ENCODE measurements at places on chromosomes 5 and 9.

DNA sequence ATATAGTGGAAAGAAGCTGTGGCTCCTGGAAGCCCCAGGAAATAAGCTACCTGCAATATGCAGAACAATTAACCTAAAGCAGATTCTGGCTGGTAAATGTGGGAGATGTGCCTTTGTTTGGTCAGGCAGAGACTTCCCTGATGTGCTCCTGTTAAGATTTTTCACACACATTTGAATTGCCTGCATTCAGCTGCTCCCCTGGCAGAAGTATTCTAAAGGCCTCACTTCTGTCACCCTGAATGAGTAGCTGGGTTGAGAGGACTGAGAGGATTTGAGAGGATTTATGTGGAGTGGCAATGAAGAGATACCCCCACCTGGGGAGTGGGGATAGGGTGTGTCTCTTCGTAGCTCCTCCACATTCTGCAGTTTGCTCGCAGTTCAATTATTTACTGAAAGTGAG, 130.5 kb downstream of the ST8SIA4 start:
- peaks cover 4% of the 10 kb centered on the region for H3K4me1 ChIP-seq
- no peaks in the 10 kb centered on the region for H3K36me3 ChIP-seq
- H3K27me3 ChIP-seq, result no peaks in the 10 kb centered on the region
- DNase-seq, result no peak
- H3K27ac ChIP-seq, result no peak overlapping the region
- no peak overlapping the region for H3K4me3 ChIP-seq

GRCh38 chr5:110956280-110956912, 115.1 kb upstream of the TSLP start:
- DNase-seq, result no peak
- H3K27me3 ChIP-seq, result no peaks in the 10 kb centered on the region
- H3K4me1 ChIP-seq, result no peaks in the 10 kb centered on the region
- H3K4me3 ChIP-seq, result no peak overlapping the region

DNA sequence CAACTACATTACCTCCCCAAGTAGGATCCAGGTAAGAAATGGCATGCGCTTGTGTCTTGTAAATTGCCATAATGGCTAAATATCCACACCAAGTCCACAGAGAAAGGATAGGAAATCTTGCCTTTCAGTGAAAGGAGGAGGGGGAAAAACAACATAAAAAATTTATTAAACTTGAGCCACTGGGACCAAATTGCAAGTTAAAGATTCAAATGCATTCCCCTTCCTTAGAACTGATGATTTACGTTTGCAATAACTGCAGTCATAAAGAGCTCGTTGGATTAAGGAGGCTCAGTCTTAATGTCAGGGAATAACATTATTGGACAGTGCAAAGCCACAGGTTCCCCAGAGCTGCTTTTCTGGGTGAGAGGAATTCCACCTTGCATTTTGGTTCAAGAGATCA, 92.6 kb upstream of the SARDH start:
- no peaks in the 10 kb centered on the region for H3K27me3 ChIP-seq
- no peaks in the 10 kb centered on the region for H3K36me3 ChIP-seq
- no peak for DNase-seq

- no peak overlapping the region for H3K27ac ChIP-seq
- H3K27me3 ChIP-seq, result no peaks in the 10 kb centered on the region
- no peaks in the 10 kb centered on the region for H3K36me3 ChIP-seq
These were observed 20.2 kb downstream of the GRAMD2B start for GRCh38 chr5:126443374-126443851.

DNA sequence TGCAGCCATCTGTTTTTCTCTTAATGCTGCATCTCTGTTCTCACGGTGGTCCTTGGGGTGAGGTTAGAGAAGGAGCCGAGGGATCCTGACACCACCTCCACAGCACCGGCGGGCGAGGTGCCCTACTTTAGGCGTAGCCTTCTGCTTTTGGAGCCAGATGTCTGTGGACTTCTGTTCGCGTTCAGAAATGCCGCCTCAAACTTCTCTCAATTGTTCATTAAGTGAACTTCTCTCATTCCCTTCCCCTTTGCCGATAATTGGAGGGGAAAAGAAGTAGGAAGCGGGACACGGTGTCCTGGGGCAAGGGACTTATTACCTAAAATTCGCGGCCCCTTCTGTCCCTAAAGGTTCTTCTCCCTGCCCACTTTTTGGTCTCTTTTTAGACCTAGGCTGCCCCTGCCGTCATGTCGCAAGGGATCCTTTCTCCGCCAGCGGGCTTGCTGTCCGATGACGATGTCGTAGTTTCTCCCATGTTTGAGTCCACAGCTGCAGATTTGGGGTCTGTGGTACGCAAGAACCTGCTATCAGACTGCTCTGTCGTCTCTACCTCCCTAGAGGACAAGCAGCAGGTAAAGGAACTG, 455 bp downstream of the KIF20A start:
- peak overlapping the region; percentile 80 for H3K4me3 ChIP-seq
- DNase-seq, result no peak
- no peak overlapping the region for H3K27ac ChIP-seq

- no peak overlapping the region for H3K27ac ChIP-seq
- no peaks in the 10 kb centered on the region for H3K27me3 ChIP-seq
- H3K36me3 ChIP-seq, result no peaks in the 10 kb centered on the region
- no peak for DNase-seq
- no peak overlapping the region for H3K4me3 ChIP-seq
- no peaks in the 10 kb centered on the region for H3K4me1 ChIP-seq
These were observed 191.3 kb upstream of the NREP start for GRCh38 chr5:111948092-111948841.

DNA sequence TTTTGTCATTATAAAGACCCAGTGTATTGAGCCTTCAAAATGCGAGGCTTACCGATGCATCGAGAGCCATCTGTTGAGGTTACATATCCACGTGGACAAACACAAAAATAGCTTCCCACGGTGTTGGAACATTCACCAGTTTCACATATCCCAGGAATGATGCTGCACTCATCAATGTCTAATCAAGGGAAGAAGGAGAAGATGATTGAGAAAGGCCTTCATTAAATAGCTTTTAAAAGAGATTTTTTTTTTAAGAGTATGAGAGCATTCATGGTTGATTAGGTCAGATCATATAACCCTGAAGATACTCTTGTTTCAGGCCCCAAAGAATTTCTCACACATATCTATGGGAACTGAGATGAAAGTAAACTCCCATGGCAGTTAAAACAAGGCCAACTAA, 129.4 kb downstream of the FBN2 start:
- H3K4me3 ChIP-seq, result no peak overlapping the region
- H3K4me1 ChIP-seq, result no peaks in the 10 kb centered on the region
- no peaks in the 10 kb centered on the region for H3K27me3 ChIP-seq
- no peak for DNase-seq
- H3K36me3 ChIP-seq, result no peaks in the 10 kb centered on the region

- H3K4me3 ChIP-seq, result no peak overlapping the region
- no peak for DNase-seq
- H3K27me3 ChIP-seq, result no peaks in the 10 kb centered on the region
- H3K27ac ChIP-seq, result no peak overlapping the region
These were observed 30.4 kb upstream of the SLIT3 start for GRCh38 chr5:169331292-169331852.

DNA sequence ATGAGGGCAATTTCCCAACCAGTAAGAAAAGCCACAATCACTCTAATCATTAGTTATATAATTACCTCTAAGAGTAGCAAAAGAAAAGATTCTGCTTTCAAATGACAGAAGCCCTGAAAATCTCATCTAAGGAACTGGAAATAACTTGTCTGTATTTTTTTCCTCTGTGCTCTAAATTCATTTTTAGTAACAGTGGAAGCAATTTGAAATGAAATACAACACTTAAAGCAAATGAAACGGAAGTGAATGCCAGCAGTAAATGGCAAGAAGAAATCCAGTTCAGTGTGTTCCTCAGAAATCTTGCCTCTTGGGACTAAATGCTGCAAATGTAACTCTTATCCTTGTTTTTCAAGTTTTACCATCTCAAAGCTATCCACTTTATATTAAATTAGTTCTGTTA, 294.9 kb downstream of the TAF11L14 start:
- no peaks in the 10 kb centered on the region for H3K27me3 ChIP-seq
- H3K4me3 ChIP-seq, result no peak overlapping the region
- no peaks in the 10 kb centered on the region for H3K36me3 ChIP-seq
- H3K27ac ChIP-seq, result no peak overlapping the region

DNA sequence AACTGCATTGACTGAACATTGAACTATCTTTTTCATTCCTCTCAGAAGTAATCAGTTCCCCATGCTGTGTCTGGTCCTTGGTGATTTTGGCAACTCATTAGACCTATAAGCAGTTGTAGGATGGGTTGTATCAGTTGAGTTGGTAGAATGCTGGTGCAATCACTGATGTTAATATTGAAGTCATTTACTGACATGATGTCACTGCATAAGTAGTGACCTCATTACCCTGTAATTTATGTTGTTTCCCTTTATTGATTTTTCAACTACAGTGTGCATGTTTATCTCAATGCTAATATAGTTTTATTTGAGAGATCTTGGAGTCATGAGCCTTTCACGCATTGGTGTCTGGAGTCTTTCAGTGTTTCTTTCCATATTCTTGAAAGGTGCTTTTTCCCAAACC, 275.0 kb downstream of the SPATA31D1 start:
- no peak overlapping the region for H3K4me3 ChIP-seq
- no peak for DNase-seq
- H3K4me1 ChIP-seq, result no peaks in the 10 kb centered on the region
- no peaks in the 10 kb centered on the region for H3K27me3 ChIP-seq
- H3K27ac ChIP-seq, result no peak overlapping the region

GRCh38 chr5:52707616-52708015, 80.1 kb upstream of the ITGA1 start:
- no peaks in the 10 kb centered on the region for H3K27me3 ChIP-seq
- H3K27ac ChIP-seq, result no peak overlapping the region
- H3K4me1 ChIP-seq, result peaks cover 52% of the 10 kb centered on the region

- H3K4me1 ChIP-seq, result peaks cover 13% of the 10 kb centered on the region
- H3K27ac ChIP-seq, result no peak overlapping the region
These were observed 56.7 kb downstream of the ARHGAP26 start for GRCh38 chr5:142826741-142827492.

GRCh38 chr5:119275601-119276173, 80.1 kb upstream of the TNFAIP8 start:
- H3K27me3 ChIP-seq, result no peaks in the 10 kb centered on the region
- no peak for DNase-seq
- H3K4me3 ChIP-seq, result no peak overlapping the region

DNA sequence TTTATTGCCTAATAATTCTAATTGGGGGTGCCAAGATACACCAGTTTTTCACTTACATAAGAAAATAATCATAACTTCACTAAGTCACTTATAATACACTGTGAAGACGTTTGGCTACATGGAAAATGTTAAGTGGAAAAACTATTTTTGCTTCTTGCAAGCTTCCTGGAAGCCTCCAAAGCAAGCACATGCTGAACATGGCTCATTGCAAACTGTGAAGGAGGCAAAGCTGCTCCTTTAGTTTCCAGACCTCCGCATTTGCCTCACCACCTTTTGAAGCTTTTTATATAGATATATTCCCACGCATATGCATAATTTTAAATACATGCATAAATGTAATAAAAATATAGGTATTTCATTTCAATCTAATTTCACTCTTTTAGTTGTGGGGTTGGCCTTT, 285.6 kb upstream of the PRDM9 start:
- H3K4me3 ChIP-seq, result no peak overlapping the region
- no peak overlapping the region for H3K27ac ChIP-seq
- DNase-seq, result no peak
- no peaks in the 10 kb centered on the region for H3K4me1 ChIP-seq
- H3K36me3 ChIP-seq, result no peaks in the 10 kb centered on the region
- H3K27me3 ChIP-seq, result no peaks in the 10 kb centered on the region

DNA sequence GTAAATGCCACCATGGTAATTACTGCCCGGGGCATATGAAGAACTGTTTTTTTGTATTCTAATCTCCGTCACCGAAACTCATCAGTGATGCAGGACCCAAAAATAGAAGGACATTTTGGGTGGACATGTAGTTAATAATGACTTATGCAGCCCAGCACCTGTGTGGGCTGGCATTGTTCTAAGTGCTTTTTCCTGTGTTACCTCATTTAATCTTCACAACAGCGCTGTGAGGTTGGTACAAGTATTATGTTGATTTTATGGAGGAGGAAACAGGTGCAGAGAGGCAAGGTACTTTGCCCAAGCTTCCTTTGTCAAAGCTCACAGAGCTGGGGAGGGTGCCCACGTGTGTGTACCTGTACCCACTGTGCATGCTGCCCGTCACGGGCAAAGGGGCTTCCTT, 58.4 kb downstream of the DAPK1 start:
- no peak overlapping the region for H3K27ac ChIP-seq
- DNase-seq, result no peak
- H3K36me3 ChIP-seq, result no peaks in the 10 kb centered on the region
- no peaks in the 10 kb centered on the region for H3K4me1 ChIP-seq
- no peaks in the 10 kb centered on the region for H3K27me3 ChIP-seq

DNA sequence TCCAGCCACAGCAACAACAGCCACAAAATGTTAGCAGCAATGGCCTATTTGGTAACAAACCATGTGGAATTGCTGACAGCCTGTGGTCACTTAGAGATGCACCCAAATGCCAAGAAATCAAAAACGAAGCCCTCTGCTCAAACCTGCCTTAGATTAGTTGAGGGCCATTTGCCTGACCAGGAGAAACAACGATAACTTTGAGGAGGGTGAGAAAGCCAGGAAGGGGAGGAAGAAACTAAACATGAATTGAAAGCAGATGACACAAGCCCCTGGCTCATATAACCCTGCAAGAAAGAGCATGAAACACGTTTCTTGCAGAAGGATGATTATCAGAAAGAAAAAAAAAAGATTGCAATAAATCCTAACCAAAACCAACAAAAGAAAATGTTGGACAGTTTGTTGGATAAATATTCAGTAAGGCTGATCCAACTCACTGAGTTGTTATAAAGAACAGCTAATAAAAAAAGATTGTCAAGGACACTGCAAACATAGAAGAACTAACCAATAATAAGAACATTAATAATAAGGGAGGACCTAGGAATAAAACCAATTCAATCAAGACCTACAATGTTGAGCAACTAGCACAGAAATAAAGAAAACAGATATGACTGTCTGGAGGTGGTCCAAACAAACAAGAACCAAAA, 140.5 kb upstream of the SLC30A5 start:
- no peak overlapping the region for H3K27ac ChIP-seq
- H3K4me1 ChIP-seq, result no peaks in the 10 kb centered on the region
- H3K36me3 ChIP-seq, result no peaks in the 10 kb centered on the region
- no peak for DNase-seq
- no peaks in the 10 kb centered on the region for H3K27me3 ChIP-seq

- peaks cover 39% of the 10 kb centered on the region for H3K36me3 ChIP-seq
- DNase-seq, result peak; percentile 58
- H3K27ac ChIP-seq, result peak overlapping the region; percentile 97
- H3K4me1 ChIP-seq, result peaks cover 56% of the 10 kb centered on the region
- peak overlapping the region; percentile 93 for H3K4me3 ChIP-seq
These were observed 519 bp downstream of the HSPA5 start for GRCh38 chr9:125240649-125240999.

GRCh38 chr5:84168841-84169240, 215.8 kb downstream of the EDIL3 start:
- no peak for DNase-seq
- H3K36me3 ChIP-seq, result no peaks in the 10 kb centered on the region
- H3K4me3 ChIP-seq, result no peak overlapping the region
- no peaks in the 10 kb centered on the region for H3K27me3 ChIP-seq
- no peak overlapping the region for H3K27ac ChIP-seq
- no peaks in the 10 kb centered on the region for H3K4me1 ChIP-seq

- no peak overlapping the region for H3K27ac ChIP-seq
- no peak overlapping the region for H3K4me3 ChIP-seq
- no peaks in the 10 kb centered on the region for H3K36me3 ChIP-seq
- no peak for DNase-seq
- no peaks in the 10 kb centered on the region for H3K4me1 ChIP-seq
These were observed 25.2 kb downstream of the WNK2 start for GRCh38 chr9:93209097-93209496.
